ENCODE measurements at places on chromosomes 13 and 19. TPM values are rescaled to one million over a fixed set of nuclear protein-coding genes. Genes with fewer than 3 reads are reported as not detected.

The SERTAD1 gene
- 26.7 TPM for total RNA-seq

The CYP2A7 gene
- not detected for total RNA-seq

The CBY2 gene
- not detected for total RNA-seq

The PRR22 gene
- total RNA-seq, result 0.48 TPM

The SIGLEC12 gene
- total RNA-seq, result not detected

The GPC6 gene
- 16.6 TPM for total RNA-seq

The IFNL1 gene
- total RNA-seq, result not detected

The CLEC11A gene
- not detected for total RNA-seq

The ZFP82 gene
- total RNA-seq, result 3.9 TPM

The PINLYP gene
- 4.1 TPM for total RNA-seq

The ZNF614 gene
- 8.2 TPM for total RNA-seq

The DKKL1 gene
- under 0.01 TPM for total RNA-seq

The DENND1C gene
- under 0.01 TPM for total RNA-seq

The SHC2 gene
- total RNA-seq, result 0.85 TPM

The ZNF561 gene
- 42.2 TPM for total RNA-seq

The ZNF723 gene
- not detected for total RNA-seq

The FUT1 gene
- total RNA-seq, result 11.9 TPM

The AMER2 gene
- not detected for total RNA-seq

The SMIM44 gene
- total RNA-seq, result not detected

The SOX21 gene
- 2.1 TPM for total RNA-seq

The JOSD2 gene
- 11.1 TPM for total RNA-seq
